Activated naive CD8-positive, alpha-beta T cell treated with anti-CD3 and anti-CD28 coated beads, Interleukin-2, amount 10 ng/mL, durations not matched to agents 7 days and 5 days (primary cell): ENCODE measurements at places on chromosomes 13 and 19.

DNA sequence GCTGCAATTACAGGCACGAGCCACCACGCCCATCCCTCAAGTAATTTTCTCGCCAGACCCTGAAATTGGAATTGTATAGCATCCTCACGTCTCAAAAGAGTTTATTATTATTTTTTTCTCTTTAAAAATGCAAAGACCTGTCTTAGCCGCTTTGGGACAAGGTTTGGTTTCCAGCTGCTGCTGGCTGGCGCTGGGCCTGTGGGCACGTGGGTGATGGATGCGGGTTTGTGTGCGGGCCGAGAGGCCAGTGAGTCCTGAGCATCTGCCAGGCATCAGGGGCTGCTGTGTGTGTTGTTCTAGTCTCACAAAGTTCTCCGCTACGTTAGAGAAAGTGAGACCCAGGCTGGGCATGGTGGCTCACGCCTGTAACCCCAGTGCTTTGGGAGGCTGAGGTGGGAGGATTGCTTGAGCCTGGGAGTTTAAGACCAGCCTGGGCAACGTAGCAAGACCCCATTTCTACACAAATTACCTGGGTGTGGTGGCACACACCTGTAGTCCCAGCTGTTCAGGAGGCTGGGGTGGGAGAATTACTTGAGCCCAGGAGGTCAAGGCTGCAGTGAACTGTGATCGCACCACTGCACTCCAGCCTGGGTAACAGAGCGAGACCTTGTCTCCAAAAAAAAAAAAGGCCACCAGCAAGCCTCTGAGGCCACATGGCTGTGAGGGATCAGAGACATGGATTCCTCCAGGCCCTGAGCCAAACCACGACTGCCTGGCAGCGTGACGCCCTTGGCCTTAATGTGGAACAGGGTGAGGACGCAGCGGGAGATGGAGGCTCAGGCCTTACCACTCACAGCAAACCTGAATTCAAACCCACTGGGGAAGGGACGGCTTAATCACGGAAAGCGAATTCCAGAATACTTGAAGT is 4.7 kb upstream of the TMPRSS9 start:
- DNase-seq, result no peak

DNA sequence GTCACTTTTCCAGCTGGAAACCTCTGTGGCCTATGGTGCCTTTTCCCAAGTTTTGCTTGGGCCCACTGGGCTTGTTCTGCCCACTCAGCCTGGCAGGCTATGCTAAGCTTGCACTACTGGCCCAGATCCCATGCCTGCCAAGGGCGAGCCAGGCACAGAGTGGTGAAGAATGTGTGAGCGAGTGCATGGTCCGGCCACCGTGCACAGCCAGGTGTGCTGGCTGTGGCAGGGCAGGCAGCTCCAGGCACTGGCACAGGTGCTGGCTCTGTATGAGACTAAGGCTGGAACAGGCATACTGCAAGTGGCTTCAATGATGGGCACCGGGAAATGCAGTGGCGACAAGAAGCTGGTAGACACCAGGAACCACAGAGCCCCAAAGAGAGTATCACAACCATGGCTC is 50.1 kb upstream of the MAB21L1 start:
- no peak for DNase-seq

GRCh38 chr19:33403221-33403972 is 29.9 kb downstream of the CEBPG start:
- DNase-seq, result peak; percentile 19

GRCh38 chr19:35395382-35396199 is 24.7 kb downstream of the GPR42 start:
- no peak for DNase-seq
